Cerebellum (tissue), 4 donors: ENCODE measurements at places on chromosomes 6 and 20.

GRCh38 chr20:44137266-44137801, 49.7 kb downstream of the JPH2 start:
- DNase-seq = no peak

DNA sequence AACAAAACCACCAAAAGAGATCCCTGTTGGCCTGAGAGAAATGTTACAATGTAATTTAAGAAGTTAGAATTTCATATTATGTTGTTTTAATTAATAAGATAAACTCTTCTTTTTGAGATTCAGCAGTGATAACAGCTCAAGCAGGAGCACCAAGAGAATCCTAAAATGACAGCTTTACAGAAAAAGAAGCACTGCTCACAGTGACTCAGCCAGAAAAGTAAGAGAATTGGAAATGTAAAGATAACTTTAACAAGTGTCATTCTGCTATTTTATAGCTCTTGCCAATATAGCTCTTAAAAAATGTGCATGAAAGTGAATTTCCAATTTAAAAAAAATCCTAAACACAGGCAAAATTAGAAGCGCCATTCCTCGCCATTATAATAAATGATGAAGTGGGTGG, 111.3 kb downstream of the UBE3D start:
- DNase-seq = no peak

GRCh38 chr6:160022793-160023192, 53.9 kb downstream of the IGF2R start:
- no peak for DNase-seq

GRCh38 chr6:42184475-42184874, 10.3 kb downstream of the GUCA1B start:
- DNase-seq = no peak

- DNase-seq = no peak
Observed at GRCh38 chr6:15267221-15267620, 21.4 kb downstream of the JARID2 start.

DNA sequence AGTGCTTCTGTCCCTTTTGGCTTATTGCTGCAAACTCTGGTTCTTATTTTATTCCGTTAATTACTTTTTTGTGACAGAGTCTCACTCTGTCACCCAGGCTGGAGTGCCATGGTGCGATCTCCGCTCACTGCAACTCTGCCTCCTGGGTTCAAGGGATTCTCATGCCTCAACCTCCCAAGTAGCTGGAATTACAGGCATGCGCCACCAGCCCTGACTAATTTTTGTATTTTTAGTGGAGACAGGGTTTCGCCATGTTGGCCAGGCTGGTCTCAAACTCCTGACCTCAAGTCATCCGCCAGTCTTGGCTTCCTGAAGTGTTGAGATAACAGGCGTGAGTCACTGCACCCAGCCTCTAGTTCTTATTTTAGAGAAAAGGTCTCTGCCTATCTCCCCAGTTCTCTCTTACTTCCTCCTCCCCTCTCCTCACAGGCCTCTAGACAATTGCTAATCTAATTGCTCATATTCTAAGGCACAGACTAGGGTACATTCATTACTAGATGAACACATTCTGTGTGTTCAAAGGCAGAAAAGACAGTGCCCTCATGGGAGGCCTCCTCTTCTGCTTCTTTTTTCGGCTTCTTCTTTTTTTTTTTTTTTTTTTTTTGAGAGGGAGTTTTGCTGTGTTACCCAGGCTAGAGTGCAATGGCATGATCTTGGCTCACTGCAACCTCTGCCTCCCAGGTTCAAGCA, 27.0 kb downstream of the EDEM2 start:
- DNase-seq = no peak

- no peak for DNase-seq
Observed at GRCh38 chr6:7087066-7087465, 20.7 kb upstream of the RREB1 start.

GRCh38 chr6:123841067-123841896, 37.6 kb downstream of the NKAIN2 start:
- no peak for DNase-seq

DNA sequence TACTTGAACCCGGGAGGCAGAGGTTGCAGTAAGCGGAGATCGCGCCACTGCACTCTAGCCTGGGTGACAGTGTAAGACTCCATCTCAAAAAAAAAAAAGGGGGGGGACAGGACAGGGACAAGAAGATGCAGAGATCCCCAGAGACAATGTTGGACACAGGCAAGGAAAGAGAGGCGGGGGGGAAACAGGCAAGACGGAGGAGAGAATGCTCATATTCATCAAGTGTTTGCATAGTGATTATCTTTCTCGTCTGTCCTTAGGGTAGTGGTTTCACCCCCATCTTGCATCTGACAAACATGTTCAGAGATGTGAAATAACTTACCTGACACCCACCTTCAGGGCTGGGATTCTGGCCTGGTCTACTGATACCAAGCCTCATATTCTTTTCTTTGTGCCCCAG, 29.0 kb downstream of the CHMP4B start:
- DNase-seq = no peak

DNA sequence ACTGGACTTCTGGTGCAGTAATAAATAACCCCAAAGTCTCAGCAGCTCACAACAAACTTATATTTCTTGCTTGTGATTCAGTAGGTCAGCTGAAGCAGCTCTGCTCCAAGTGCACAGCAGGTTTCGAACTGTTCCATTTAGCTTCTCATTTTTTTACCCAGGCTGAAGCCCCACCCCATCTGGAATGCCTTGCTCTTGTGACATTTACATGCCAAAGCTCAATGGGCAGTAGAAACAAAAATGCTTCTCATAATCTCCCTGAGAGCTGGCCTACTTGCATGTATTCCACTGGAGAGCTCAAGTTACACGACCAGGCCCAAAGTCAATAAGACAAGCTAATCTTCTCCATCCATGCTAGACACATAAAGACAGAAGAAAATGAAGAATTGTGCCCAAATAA, 165.2 kb downstream of the HAO1 start:
- peak; percentile 35 for DNase-seq

DNA sequence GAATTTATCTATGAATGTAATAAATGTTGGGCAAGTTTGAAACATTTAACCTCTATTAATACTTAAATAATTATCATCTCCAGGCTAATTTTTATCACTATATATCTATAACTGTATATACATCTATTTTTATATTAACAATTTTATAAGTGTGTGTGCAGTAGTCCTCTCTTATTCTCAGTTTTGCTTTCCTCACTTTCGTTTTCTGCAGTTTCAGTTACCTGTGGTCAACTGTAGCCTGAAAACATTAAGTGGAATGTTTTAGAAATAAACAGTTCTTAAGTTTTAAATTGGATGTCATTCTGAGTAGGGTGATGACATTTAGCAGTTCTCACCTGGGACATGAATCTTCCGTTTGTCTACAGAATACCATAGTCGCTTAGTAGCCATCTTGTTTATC, 379.4 kb upstream of the MAN1A1 start:
- DNase-seq = no peak

DNA sequence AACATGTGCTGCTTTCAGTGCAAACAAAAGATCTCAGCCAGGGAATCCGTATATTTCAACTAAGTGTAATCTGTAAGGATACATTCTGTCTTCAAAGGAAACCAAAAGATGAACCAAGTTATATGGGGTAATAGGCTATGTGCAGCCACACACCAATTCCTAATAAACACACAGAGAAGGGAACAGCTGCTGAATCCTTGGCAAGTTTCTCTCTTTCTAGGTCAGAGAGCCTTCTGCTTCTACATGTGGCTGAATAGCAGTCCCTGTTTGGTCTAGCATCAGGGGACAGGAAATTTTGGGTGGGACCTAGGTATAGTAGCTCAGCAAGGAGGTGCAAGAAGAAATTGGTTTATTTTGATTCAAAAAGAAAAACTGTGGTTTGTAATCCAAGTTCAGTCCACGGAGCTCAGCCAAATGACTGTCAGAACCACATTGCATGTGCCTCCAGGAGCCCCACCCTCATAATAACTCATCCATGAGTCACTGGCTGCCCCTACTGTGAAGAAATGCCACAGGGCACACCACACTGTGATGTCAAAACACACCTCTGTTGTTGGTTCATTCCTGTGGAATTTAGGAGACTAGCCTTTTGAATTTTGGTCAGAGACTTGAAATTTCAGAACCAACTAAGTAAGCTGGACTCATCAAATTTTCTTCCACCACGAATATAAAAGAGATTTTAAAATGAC, 21.1 kb downstream of the SPTLC3 start:
- DNase-seq = no peak

GRCh38 chr6:34556031-34556471, at the start of gene SPDEF:
Gene SPDEF, minus strand, starts transcription at chr6:34556329. Its CDS starts 11,874 bp downstream, at chr6:34544455.
- no peak for DNase-seq

DNA sequence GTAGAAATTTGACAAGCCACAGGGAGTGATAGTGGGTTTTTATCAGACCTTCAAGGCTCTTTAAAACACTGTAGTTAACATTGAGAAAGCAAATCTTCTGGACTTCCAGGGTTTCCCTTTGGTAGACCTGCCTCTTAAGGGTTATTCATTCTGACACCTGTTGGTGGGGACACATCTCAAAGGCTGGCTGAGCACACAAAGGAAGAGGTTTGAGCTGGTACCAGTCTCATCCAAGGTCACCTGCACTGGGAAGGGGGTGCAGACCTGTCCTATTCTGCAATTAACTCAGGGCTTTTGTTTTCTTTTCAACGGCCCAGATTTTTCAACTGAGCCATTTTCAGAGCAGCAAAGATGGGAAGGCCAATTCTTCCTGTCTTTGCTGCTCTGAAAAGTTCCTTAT, 45.6 kb downstream of the EDN1 start:
- no peak for DNase-seq

- DNase-seq = no peak
Observed at GRCh38 chr20:63946986-63947637, 9.1 kb downstream of the UCKL1 start.

DNA sequence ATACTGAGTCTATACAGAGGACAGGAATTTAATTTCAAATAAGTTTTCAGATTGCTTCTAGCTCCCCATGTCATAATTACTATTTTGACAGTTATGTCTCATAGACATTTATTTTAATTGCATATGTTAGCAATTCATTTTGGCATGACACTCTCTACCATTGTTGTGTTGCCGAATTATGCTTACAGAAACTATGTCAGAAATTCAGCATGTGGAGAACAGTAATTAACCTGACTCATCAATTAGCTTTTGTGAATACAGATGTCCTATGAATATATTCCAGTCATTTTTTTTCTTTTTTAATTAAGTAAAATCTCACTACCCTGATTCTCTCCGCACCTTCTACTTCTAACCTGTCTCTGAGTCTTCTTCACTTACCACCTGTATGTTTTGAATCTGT, 105.1 kb downstream of the NKAIN2 start:
- no peak for DNase-seq

DNA sequence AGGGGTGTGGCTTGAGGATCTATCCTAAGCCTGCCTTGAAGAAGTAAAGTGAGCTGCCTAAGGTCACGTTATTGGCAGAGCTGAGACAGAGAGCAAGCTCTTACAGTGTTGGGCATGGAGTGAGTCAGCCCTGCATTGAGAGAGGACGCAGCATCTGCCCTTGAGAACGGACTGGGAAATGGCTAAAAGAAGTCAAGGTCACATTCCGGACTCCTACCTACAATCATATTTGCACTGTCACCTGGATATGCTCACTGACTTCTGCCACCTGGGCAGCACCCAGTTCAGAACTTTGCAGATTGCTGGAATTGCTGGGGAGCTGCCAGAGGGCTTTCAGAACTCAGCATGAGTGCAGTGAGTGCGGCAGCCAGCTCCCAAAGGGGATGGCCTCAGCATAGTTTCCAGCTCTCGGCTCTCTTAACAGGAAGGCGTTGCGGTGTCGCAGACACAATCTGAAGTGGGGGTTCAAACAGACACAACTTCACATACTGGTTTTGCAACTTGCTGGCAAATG, 199.3 kb upstream of the SGK1 start:
- no peak for DNase-seq

- no peak for DNase-seq
Observed at GRCh38 chr6:22108199-22108598, 188.6 kb downstream of the PRL start.

- DNase-seq = no peak
Observed at GRCh38 chr6:90790696-90791095, 203.8 kb upstream of the MAP3K7 start.

- no peak for DNase-seq
Observed at GRCh38 chr6:26059941-26060340, 27.3 kb upstream of the HFE start.

- no peak for DNase-seq
Observed at GRCh38 chr6:5537967-5538366, 276.7 kb downstream of the FARS2 start.

- DNase-seq = no peak
Observed at GRCh38 chr6:152206072-152206818, 398.8 kb downstream of the ESR1 start.

- DNase-seq = no peak
Observed at GRCh38 chr6:127939442-127940066, 38.7 kb upstream of the THEMIS start.

GRCh38 chr6:20691185-20691584, 156.9 kb downstream of the CDKAL1 start:
- no peak for DNase-seq

DNA sequence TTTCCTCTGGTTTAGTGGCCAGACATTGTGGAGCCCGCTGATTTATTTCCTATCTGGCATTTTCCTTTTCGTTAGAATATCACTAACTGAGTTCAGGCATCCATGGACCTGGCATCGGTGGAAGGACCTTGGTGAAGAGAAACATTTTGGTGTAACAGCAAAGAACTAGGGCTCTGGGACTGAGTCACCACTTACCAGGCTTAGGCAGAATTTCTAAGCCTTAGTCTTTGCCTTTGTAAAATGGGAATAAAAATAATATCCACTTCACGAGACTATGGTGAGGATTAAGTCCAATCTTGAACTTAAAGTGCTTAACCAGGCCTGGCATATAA, 42.0 kb upstream of the ENPP1 start:
- DNase-seq = no peak

DNA sequence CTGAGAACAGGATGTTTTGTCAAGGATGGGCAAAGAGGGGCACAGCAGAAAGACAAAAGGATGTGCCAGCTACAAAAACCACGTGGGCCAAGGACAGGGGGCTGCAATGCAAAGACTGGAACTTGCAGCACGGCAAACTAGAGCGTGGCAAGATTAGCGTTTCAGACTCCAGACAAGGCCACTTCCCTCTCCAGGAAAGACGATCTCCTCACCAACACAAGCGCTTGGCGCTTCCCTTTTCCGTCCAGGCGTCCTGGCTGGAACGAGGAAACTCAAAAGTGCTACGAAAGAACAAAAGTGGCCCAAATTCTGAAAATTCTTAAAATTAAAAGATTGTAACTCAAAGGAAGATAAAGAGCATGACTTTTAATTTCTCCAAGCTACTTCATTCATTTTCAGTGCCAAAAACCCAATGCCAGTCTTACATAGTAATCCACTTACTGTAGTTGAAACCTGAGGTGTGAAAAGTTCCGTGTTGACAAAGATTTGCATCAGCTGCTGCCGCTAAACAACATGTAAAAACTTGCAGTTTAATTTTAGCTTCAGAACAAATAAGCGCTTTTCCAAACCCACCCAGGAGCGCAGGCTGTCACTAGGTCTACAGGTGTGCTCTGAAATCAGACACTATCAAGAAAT, 207.1 kb upstream of the RREB1 start:
- DNase-seq = no peak
